ENCODE measurements at places on chromosomes 13 and 19.

- DNase-seq, result no peak
Observed at GRCh38 chr13:100306030-100306429, 217.1 kb downstream of the PCCA start.

- DNase-seq, result no peak
Observed at GRCh38 chr13:46649816-46650215, 96.8 kb downstream of the LRCH1 start.

DNA sequence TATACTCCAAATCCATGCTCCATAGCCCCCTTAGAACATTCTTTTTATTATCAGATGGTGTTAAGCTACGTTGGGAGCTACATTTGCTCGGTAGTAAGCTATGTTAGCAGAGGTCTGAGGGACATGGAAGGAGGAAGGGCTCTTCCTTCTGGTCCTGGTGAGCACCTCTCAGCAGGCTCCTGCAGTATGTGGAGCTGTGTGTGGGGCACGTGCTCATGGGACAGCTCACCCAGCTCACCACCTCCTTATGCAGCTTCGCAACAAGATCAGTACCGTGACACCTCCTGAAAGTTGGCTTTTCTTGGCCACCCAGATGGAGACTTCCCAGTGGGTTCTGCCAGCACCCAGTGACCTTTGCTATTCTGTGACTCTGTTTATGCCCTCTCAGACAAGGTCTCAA is 400.5 kb upstream of the SLC10A2 start:
- no peak for DNase-seq

DNA sequence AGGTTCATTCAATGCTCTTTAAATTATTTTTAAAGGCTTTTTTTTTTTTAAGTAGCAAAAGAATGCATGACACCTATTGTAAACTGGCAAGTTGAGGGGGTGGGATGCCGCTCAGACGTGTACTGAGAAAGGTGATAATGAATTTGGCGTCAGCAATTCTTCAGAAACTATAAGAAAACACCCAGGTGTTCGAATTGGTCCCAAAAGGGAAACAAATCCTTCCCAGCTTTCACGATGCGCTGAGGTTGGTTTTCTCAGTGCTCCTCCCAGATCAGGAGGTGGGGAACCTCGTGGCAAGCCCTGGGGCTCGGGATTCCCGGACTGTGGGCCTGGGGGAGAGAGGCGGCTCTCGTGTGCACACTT is 543 bp upstream of the FAM124A start:
- no peak for DNase-seq

DNA sequence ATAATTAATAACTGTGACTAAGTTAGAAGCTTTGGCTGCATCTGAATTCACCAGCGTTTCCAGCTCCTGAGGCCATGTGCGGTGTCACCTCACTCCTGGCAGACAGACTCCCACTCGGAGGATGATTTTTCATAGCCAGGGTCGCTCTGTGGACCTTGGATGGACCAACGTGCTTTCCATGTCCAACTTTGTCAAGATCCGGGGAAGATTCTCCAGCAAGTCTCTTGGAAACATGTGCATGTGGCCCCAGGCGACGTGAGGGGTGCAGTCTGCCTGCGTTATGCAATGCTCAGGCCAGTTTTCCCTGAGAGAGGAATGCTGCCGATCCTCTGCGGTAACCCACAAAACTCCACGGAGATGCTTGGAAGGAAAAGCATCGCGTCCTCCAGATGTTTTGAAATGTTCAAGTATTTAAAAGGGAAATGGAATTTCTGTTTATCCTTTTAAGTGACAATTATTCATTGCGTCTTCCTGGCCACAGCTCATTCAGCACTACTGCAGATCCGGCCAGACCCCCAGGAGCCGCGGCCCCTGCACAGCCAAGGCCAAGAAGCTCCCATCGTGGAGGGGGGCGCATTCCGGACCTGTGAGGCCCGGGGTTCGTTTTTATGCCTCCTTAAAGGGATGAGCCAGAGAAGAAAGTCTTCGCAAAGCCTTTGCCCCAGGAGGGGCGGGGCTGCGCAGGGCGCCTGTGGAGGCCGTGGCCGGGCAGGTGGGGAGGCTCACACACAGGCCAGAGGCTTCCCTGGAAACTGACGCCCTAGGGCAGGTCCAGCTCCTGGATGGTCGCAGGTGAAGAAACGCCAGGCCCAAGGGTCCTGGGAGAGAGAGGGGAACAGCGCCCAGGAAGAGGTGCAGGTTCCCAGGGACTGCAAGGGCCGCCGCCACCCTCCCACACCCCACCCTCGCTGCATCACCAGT is 46.0 kb downstream of the C13orf46 start:
- peak; percentile 100 for DNase-seq

GRCh38 chr13:51235756-51236490 is 13.7 kb downstream of the FAM124A start:
- no peak for DNase-seq

GRCh38 chr13:53783471-53783870 is 754.9 kb downstream of the OLFM4 start:
- no peak for DNase-seq

- peak; percentile 66 for DNase-seq
Observed at GRCh38 chr19:49097453-49098288, 12.4 kb downstream of the SNRNP70 start.

GRCh38 chr13:40644838-40645604 is 21.4 kb downstream of the FOXO1 start:
- DNase-seq, result peak; percentile 8

DNA sequence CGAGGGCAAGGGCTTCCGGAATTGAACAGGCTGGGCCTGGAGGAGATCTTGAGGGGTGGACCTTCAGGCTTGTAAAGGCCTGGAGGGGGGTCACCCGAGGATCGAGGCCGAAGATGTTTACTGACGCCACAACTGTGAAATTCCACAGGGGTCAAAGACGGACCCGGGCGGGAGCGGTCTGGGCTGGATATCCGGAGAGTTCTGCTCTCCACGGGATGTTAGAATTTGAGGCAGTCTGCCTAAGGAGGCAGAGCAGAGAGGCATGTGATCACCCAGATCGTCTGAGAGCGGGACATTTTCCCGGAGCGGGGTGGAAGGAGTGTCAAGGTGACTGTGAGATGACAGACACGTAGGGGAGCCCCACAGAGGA is 13.2 kb downstream of the KLHL26 start:
- DNase-seq, result peak; percentile 33

DNA sequence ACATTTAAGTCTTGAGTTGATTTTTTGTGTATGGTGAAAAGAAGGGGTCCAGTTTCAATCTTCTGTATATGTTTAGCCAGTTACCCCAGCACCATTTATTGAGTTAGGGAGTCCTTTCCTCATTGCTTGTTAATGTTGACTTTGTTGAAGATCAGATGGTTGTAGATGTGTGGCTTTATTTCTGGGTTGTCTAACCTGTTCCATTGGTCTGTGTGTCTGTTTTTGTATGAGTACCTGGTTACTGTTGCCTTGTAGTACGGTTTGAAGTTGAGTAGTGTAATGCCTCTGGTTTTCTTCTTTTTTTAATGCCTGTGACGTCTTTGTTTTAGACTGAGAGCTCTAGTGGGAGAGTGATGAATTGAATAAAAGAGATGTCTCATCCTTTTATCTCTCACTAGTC is 83.2 kb downstream of the NBEA start:
- DNase-seq, result no peak

All from AG10803 (cell line).